ENCODE measurements at places on chromosomes 11 and 22.

GRCh38 chr11:112163875-112164685, at the start of gene IL18:
TSS of gene IL18 (minus strand) at chr11:112164094. CDS start at chr11:112155053, 9,041 bp downstream.
- DNase-seq = no peak

DNA sequence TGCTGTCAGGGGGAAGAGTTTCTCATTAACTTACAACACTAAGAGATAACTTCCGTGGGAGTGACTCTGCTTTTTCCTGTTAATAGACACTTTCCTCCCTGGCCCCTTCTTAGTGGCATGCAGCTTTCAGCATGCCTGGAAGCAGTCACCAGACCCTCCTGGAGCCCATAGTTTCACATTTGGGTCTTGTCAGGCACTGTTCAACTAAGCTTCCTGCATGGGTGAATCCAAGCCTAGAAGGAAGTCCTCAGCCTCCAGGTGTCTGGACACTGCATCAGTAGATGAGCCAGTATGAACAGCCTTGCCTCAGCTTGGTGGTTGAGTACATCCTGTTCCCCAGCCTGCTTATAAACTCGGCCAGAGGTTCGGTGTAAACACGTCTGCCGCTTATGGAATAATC, 68.1 kb downstream of the PPP6R3 start:
- DNase-seq = peak; percentile 33

DNA sequence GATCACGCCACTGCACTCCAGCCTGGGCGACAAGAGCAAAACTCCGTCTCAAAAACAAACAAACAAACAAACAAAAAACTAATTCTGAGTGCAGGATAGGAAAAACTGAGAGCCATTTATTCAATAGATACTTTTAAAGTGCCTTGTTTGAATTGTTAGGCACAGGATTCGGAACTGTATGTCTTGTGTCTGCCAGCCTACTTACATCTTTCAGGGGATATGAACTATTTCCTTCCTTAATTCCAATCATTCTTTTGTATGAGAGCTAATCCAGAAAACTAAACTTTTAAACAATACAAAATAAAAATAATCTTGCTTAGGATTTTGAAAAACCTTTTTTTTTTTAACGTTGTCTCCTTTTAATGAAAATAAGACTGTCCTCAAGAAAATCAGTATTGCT, 12.6 kb downstream of the UVRAG start:
- no peak for DNase-seq

- no peak for DNase-seq
Observed at GRCh38 chr11:86212019-86212611, 32.4 kb upstream of the EED start.

- DNase-seq = no peak
Observed at GRCh38 chr11:127862406-127862805, 725.0 kb downstream of the ETS1 start.

GRCh38 chr11:10502065-10502680, 38.8 kb downstream of the RNF141 start:
- DNase-seq = no peak

DNA sequence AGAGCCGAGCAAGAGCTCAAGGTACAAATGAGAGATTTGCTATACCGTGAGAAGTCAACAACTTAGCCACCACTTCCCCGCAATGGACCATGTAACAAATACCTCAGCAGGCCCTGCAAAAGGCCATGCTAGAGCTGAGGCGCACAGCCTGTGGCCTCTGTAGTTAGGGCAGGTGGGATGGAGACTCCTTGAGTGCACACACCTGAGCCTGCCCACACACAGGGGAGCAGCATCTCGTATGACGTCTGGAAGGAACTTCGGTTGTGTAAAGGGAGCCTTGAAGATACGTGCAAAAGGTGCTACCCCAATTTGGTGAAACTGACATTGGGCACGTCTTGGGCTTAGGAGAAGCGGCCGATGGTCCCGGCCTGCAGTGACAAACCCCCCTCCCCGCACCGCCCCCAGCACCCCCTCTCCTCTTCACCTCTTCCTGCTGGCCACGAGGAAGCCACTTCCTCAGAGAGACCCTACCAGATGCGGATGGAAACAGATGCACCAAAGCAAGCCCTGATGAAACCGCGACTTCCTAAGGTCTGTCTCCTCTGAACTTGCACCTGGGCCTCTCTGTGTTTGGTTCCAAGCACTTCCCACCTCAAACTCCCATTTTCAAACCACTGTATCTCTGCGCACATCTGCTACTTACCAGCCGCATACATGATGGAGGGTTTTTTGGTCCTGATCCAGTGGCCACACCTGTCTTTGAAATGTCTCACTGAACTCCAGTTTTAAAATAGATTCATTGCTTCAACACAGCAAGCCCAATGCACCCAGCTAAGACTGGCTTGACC, 10.6 kb downstream of the CDPF1 start:
- DNase-seq = no peak

DNA sequence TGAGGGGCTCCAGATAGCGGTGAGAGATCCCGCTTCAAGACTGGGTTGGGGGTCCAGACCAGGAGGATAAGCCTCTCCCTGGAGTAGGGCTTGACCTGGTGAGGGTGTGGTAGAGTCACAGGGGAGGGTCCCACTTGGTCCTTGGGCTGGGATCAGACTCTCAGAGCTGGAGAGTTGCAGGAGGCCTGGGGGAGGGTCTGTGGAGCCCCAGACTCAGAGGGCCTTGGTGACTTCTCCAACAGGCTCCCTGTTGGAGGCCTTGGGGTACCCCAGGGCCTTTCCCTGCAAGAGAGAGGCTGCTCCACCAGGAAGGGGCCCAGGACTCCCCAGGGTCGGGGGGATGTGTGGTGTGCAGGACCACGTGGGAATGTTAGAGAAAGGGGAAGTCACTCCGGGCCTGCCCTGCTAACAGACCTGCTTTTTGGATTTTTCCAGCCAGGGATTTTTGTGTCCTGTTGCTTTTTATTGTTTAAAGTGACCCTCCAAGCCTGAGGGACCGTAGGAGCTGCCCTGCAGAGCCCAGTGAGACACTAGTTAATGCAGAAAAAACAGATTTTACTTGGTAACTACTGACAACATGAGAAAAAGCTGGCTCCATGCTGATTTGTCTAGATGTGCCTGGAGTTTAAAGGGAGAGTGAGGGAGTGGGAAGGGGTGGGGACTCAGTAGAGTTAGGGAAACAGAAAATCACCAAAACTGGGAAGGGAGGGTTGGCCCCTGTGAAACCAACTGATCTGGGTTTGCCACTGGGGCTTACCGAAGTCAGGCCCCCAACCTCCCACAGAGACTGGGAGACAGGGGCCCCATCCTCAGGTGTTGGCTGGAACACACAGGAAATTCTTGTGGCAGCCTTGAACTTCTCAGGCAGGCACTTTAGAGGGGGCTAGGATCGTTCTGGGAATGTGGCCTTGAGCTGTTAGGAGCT, 801 bp upstream of the TXNRD2 start:
- DNase-seq = no peak

DNA sequence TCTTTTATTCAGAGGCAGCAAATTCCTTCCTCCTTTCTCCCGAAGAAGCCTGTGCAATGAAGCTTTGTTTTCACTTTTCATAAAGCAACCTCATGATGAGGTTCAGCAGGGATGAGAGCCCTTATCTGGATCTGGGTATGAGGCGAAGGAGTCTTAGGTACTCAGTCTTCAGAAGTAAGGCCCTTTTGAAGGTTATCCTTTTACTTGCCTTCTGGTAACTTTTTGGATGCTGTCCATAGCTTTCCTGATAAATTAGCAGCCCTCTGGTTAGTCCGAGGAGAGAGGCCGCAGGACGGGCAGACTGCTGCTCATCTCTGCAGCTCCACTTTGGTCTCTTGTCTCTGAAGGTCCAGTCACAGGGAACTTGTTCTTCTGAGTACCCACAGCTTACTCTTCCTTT, 1.1 kb downstream of the TRIM22 start:
- DNase-seq = no peak

DNA sequence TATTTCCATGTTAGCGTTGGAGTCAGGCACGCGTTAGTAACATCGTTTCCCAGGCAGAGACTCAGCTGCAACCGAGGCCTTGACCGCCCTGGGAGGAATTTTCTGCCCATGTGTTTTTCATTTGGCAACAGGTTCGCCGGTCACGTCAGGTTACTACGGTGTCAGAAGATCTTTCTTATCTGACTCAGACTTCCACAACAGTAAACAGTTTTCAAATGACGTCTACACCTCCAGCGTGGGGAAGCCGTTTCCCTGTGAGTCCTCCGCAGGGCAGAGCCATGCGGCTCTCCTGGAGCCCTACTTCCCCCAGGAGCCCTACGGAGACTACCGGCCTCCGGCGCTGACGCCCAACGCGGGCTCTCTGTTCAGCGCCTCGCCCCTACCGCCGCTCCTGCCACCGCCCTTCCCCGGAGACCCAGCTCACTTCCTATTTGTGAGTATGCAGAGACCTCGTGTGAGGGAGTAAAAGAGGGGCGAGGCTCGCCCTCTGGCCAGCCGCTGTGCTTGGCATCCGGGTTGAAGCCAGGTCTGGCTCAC, 14.3 kb upstream of the POU2AF3 start:
- DNase-seq = no peak

- DNase-seq = no peak
Observed at GRCh38 chr11:120932305-120932915, 91.5 kb upstream of the TBCEL start.

DNA sequence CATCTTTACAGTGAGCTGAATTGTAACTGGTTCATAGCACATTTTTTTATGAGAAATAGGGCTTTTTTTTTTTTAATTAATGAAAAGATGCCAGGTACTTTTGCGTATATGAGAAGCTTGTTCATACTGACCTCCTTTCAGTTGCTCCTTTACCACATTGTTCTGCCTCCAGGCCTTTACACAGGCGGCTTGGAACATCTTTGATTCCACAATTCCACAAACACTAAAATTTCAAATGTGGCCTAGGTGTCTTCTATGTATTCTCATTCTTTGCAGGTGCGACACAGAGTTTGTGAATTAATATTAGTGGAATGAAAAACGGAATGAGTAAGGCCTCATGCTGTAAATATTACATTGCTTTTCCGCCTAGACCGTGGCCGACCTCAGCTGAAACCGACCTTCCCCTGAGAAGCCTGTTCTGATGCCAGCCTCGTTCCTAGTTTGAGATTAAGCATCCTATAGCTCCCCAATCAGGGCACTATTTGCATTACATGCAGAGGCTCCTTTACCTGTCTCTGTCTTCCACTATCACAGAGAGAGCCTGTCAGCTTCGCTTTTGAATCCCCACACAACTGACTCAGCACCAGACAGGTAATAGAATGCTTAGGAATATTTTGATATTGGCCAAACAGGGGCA, 125.8 kb downstream of the LDLRAD3 start:
- peak; percentile 63 for DNase-seq

DNA sequence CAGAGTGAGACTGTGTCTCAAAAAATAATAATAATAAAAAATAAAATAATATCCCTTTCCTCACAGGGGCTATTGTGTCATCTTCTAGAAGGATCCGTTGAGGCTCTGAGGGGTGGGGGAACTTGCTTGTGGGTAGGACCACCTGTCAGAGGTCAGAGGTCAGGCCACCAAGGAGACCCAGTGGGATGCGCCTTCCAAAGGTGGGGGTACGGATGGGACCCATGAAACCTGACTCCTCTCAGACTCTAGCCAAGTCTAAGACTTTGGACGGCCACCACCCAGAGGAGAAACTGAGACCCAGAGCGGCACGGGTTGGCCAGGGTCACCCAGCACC, 367 bp upstream of the MMP11 start:
- DNase-seq = no peak

DNA sequence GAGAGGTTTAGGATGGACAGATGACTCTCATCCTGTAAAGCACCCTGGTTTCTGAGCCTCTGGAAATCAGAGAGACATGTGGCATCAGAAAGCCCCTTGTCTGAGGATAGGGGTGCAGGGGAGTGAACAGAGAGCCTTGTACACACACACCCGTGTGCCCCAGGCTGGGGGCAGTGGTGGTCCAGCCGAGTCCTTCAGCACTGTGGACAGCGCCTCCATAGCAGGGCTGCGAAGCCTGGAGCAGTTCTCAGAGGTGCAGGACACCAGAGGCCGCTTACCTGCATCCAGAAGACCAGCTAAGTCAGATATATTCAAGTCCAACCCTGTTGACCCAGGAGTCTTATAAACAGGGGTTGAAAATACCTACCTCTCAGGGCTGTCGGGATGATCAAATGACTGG, 11.5 kb upstream of the IGSF9B start:
- no peak for DNase-seq

- DNase-seq = no peak
Observed at GRCh38 chr11:11057472-11057854, 199.6 kb upstream of the ZBED5 start.

GRCh38 chr11:85472953-85473352, 154.2 kb downstream of the DLG2 start:
- DNase-seq = no peak

DNA sequence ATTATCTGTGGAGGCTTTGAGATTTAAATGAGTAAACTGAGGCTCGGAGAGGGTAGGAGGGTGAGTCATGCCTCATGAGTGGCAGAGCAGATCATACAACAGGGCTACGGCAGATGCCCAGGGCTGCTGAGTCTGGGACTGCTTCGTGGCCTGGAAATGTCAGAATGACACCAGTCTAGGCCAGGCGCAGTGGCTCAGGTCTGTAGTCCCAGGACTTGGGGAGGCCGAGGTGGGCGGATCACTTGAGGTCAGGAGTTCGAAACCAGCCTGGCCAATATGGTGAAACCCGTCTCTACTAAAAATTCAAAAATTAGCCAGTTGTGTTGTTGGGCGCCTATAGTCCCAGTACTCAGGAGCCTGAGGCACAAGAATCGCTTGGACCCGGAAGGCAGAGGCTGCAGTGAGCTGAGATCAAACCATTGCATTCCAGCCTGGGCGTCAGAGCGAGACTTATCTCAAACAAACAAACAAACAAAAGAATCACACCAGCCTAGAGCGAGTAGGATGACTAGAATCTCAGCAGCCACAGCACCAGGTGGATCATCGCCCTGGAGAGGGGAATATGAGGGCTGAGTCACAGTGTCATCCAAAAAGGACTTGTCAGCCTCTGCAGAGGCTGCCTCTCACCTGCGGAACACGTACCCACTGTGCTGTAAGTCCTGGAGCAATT, 48.6 kb upstream of the ADA2 start:
- DNase-seq = no peak

DNA sequence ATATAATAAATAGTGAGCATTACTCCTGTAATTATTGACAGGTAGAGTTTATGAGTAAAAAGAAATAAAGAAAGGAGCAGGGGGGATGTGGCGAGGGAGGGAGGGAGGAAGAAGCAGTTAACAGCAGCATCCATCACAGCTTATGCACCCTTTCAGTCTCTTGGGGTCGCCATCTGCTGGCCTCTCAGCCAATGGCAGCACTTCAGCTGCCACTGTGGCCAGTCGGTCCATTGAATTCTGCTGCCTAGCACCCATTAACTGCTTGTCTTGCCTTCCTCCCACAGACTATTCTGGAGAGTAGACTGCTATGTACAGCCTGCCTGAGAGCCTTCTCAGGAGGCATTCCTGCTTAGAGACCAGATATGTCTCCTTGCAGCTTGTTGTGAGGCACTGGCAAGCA, 388.3 kb downstream of the TENM4 start:
- no peak for DNase-seq

GRCh38 chr22:35451592-35451991, 51.7 kb downstream of the MCM5 start:
- no peak for DNase-seq

GRCh38 chr11:94586546-94586945, 19.4 kb downstream of the PIWIL4 start:
- no peak for DNase-seq

- DNase-seq = no peak
Observed at GRCh38 chr11:44548032-44548695, 17.3 kb upstream of the CD82 start.

Data from prostate gland (tissue), 2 donors.